Stimulated activated CD8-positive, alpha-beta memory T cell treated with anti-CD3 and anti-CD28 coated beads, Interleukin-4, amount 100 ng/mL, for 1 hour (primary cell): ENCODE measurements at places on chromosomes 12 and 14.

GRCh38 chr14:68791078-68791901 lies 1.6 kb downstream of the ZFP36L1 start:
- DNase-seq = no peak

- DNase-seq = no peak
These were observed 146.4 kb upstream of the FOXN3 start for GRCh38 chr14:89563471-89563870.

GRCh38 chr12:128578045-128578444 lies 245.7 kb downstream of the SLC15A4 start:
- no peak for DNase-seq

- DNase-seq = no peak
These were observed 203.8 kb downstream of the TMEM132D start for GRCh38 chr12:129700036-129700435.

GRCh38 chr12:101935890-101936746 lies 58.7 kb downstream of the DRAM1 start:
- DNase-seq = no peak

DNA sequence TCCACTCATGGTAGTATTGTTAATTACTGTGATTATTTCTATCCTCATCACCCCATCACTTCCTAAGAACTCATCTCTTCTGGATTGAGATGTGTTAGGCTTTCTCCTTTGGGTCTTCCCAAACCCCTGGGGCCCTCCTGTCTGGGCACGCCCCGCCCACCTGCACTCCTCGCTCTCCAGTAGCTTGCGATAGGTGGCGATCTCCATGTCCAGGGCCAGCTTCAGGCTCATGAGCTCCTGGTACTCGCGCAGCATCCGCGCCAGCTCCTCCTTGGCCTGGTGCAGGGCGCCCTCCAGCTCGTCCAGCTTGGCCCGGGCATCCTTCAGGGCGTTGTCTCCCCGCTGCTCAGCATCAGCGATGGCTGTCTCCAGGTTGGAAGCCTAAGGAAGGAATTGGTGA lies 6.8 kb downstream of the KRT71 start:
- DNase-seq = no peak

- DNase-seq = no peak
These were observed 63.6 kb upstream of the SRSF5 start for GRCh38 chr14:69703047-69704039.

DNA sequence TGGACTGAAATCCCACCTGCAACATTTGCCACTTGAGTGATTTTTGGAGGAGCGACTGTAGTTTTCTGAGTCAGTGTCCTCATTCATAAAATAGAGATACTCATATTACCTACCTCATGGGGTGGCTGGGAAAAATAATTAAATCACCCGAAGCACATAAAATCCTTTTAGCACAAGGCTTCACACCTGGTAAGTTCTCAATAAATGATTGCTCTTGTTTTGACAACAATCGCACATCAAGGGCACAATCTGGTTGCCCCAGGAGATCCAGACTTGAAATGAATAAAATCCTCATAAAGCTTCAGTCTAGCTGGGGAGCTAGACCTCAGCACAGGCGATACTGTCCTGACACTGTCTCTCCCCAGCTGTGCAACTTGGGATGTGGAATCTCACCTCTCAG lies 76.0 kb upstream of the CCDC60 start:
- DNase-seq = no peak

DNA sequence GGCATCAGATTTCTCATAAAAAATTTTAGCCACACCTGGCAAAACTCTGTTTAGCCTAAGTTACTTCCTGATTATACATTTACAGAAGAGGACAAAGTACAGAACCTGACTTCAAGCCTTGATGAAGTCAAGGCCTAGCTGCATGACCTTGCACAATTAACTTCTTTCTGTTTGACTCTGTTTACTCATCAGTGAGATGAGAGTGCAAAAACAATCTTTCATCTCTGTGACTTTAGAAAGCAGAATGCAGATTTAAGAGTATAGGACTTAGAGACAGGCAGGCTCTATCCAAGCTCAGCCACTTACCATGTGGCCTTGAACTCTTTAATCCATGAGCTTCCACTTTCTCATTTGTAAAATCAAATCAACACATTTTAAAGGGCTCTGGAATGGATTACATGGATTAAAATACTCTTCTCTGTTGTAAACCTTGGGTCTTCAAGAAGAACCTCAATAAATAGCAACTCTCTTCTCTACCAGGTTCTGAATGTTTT lies 1178.9 kb downstream of the FLRT2 start:
- no peak for DNase-seq

DNA sequence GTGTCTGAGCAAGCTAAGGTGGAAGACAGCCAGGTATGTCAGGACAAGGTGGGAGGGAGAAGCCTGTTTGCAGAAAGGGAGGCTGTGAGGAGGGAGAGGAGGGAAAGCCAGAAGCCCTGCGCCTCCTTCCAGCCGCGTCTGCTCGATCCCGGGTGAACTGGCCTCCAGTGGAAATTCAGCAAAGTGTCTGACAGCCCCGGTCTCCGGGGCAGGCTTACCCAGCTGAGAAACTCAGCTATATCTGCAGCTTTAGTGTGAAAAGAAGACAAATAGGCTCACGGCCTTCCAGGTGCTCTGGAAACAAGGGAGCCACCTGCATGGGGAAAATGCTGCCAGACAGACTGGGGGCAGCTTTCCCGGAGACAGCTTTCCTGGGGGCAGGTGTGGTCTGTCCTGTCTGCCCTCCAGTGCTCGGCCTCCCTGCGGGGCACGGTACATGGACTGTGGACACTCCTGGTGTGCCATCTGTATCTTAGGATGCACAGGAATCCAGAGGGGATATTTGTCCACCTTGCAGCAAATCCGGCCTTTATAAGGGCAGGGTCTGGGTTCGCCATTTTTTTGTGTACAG lies 6.3 kb downstream of the RFLNA start:
- no peak for DNase-seq

GRCh38 chr12:77847060-77847541 lies 16.4 kb downstream of the NAV3 start:
- no peak for DNase-seq

DNA sequence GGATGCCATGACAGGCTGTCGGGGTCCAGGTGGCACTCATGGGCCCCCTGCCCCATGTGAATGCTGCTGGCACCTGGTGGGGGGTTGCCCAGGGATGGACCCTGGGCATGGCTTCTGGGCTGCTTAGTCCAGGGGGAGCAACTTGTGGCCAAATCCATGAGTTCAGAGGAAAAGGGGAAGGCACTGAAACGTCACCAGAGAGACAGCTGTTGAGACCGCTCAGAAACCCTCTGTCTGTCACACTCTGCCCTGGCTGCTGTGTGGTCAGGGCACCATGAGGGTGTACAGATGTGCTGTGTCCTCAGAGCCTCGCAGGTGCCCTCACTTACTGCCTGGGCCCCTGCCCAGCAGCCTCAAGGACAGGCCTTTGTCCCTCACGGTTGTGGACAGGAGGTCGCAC lies 9.4 kb downstream of the CLBA1 start:
- DNase-seq = no peak

- no peak for DNase-seq
These were observed 301.8 kb upstream of the TMPO start for GRCh38 chr12:98213556-98213955.

GRCh38 chr12:121712190-121712460 lies 427 bp upstream of the TMEM120B start:
- no peak for DNase-seq

GRCh38 chr12:51295651-51296050 lies 25.4 kb upstream of the SMAGP start:
- DNase-seq = no peak

DNA sequence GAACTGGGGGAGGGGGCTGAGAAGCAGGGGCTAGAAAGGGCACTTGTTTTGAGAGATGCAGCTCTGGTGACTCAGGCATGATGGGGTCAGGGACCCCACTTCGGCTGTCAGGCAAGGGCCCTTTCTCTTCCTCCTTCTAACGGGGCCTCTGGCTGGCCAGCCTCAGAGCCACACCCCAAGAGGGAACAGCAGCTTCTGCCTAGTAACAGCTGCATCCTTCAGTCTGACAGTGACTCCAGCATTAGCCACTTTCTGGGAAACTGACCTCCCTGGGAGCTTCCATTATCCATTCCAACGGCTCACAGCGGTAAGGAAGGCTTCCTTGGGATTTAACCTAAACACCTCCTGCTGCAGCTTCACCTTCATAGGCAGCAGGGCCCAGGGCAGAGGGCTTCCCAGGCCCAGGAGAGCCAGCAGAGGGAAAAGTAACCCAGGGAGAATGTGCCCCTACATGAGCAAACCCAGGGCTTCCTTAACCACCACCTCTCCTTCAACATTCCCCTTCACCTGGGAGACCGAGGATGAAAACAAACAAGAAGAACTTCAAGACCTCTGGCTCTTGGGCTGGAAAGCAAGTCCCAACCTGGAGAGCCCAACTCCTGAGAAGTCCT lies 2.7 kb downstream of the NCKAP5L start:
- no peak for DNase-seq

DNA sequence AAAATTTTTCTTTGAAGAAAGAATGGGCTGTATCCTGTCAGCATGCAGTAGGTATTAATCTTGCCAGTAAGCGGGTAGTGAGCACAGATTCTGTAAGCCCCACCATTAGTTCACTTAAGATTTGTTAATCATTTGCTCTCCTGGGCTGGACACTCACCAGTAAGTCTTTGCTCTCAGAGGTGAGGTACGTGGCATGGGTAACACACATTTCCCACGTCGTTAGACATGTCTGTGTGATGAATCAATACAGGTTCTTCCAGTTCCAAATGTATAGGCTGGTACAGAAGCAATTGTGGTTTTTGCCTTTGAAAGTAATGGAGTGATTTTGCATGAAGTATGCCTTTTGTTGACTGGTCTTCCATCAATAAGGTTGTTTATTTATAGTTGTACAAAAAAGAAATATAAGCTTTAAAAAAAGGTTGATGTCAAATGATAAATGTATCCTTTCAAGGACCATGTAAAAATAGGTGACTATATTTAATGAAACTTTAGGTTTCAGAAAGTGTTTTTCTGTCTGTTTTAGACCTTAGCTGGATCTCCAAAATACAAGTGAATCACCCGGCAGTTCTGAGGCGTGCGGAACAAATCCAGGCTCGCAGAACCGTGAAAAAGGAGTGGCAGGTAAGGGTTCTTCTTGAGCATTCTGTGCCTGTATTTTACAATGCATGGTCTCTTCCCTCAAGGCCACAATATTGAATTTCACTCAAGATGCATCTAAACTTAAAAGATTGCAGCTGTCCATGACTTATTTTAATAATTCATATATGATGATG lies 45.5 kb downstream of the DERA start:
- DNase-seq = no peak

GRCh38 chr12:128603573-128604115 lies 220.1 kb downstream of the SLC15A4 start:
- no peak for DNase-seq

- no peak for DNase-seq
These were observed 100.7 kb downstream of the CNTN1 start for GRCh38 chr12:40792792-40793386.

DNA sequence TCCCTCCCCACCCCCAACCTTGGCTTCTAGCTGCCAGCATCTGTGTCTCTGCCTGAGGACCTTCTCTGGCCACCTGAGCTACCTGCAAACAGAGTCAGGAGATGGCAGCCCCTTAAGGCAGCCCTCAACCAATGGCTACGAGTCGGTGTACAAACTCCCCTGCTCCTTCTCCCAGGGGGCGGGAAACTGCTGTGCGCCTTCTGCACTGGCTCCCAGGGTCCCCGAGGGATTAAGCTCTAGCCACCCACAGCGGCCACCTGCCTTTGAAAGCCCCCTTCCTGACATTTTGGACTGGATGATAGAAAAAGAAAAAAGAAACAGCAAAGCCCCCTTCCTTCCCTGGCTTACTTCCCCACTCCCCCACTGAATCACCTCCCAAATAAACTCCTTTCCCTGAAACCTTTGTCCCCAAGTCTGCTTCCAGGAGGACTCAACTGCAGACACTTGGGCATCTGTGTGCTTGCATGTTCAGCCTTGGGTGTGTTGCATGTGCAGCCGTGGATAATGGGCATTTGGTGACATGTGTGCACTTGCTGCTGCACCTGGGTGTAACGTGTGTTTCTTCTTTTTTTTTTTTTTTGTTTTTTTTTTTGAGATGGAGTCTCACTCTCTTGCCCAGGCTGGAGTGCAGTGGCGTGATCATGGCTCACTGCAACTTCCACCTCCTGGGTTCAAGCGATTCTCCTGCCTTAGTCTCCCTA lies 6.0 kb downstream of the SDS start:
- no peak for DNase-seq

GRCh38 chr12:72448089-72448488 lies 175.9 kb downstream of the TRHDE start:
- no peak for DNase-seq

- no peak for DNase-seq
These were observed 25.5 kb downstream of the CEP83 start for GRCh38 chr12:94434171-94434570.

DNA sequence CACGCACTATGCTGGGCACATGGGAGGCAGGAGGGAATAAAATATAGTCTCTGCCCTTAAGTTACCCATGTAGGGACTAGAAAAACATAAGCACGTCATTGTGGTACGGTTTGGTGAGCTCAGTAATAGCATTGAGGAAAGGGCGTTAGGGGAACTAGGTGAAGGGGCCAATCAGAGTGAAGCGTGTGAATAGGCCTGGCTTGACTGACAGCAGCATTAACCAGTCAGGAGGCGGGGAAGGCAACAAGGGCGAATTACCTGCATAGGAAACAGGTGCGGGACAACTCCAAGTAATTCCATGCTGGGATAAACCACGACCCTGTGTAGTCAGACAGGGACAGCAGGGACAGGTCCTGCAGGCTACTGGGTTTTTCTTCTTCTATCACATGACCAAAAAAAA lies 107.7 kb downstream of the UNC79 start:
- no peak for DNase-seq
